Spinal cord (tissue), 10 donors: ENCODE measurements at places on chromosomes 6 and 20.

- DNase-seq, result no peak
These were observed 3.0 kb upstream of the HUS1B start for GRCh38 chr6:659716-660581.

- no peak for DNase-seq
These were observed 23.3 kb downstream of the HSF2 start for GRCh38 chr6:122422614-122423267.

GRCh38 chr6:41683273-41683522, 44.9 kb downstream of the MDFI start:
- DNase-seq, result no peak

DNA sequence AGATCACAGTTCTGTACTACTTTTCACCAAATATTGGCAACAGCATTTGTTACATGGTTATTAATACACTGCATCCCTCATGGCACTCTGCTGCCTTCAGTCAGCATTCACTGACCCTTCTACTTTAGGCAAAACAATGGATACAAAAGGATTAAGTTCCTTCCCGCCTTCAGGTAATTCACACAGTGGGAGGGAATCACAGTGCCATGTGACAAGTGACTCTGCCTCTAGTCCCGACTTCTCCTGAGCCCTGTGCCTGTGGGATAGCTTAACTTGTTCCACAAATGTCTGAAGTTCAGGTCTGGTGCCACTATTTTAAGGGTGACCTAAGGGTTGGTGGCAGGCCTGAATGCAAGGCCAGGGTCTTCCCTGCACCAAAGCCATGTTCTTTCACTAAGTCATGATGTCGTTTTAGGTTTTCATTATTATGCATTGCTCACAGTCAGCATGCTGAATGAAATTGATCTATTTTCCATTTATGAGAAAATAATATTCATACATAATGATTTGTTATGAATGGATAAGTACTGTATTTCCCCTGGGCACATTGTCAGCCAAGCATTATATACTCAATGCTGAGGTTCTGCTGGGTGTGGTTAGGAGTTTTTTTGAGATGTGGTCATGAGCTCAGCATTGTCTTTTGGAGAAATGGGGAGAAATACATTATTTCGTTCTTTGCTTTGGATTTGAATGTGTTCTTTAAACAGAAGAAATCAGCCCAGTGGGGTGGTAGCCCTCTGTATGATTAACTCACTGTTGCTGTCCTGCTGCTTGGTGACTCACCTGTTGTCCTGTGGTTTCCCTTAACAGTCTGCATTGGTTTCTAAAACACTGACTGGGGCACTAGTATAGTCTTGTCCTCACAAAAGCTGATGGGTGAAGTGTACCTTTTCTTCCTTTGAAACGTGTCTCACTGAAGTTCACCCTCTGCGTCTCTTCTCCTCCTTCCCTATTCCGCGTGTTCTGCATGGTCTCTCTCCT, 66.4 kb downstream of the AFDN start:
- DNase-seq, result no peak

GRCh38 chr20:22974354-22974753, 60.8 kb upstream of the SSTR4 start:
- no peak for DNase-seq

- no peak for DNase-seq
These were observed 128.9 kb downstream of the OTOR start for GRCh38 chr20:16877053-16877554.

- DNase-seq, result no peak
These were observed 172.6 kb upstream of the PHACTR1 start for GRCh38 chr6:12543953-12544352.

- no peak for DNase-seq
These were observed 307.8 kb downstream of the CDH4 start for GRCh38 chr20:61559706-61560315.

DNA sequence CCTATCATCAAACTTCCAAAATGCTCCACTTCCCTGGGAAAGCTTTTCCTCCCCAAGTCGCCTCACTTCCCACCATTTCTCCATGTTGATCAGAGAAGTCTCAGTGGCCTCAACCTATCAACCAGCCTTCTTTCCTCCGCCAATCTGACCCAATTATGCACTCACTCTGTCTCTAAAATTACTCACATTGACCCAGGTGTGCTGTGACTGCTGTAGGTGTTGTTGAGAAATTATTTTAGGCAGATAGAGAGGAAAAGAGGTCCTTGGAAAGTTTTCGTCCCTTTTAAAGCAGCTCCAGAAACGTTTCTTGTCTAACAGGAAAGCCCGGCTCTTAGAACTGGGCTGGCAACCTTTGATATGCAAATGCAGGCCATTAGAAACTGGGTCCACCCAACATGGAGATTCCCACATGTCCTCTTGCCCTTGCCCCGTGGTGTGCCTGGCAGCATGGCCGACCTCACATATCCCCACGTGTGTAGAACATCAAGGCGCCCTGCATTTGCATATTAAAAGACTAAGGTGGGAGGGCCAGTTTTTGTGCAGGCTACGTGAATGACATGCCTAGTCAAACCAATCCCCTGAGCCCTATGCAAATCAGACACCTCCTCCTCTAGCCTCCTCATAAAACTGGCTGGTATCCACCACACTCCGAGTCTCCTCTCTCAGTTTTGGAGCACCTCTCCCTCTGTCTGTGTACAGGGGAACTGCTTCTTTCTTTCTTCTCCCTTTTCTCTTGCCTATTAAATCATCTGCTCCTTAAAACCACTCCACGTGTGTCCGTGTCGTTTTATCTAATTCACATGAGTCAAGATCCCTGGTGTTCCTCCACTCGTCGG, 12.9 kb downstream of the IPCEF1 start:
- no peak for DNase-seq

DNA sequence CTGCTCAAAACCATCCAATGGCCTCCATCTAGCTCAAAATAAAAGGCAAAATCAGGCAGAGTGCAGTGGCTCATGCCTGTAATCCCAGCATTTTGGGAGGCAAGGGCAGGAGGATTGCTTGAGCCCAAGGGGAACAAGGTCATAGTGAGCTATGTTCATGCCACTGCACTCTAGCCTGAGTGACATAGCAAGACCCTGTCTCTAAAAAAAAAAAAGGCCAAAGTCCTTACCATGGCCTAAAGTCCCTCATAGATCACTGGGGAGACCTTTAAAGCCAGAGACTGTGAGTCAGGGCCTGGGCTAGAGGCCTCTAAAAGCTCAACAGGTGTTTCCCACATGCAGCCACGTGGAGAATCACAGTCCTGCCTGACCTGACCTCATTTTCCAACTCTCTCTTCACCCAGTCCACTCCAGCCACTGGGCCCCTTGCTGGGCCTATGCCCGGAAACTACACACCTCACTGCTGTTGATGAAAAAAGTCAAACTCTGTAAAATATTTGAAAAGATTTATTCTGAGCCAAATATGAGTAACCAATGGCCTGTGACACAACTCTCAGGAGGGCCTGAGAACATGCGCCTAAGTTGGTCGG, 28.2 kb upstream of the TAB2 start:
- no peak for DNase-seq

DNA sequence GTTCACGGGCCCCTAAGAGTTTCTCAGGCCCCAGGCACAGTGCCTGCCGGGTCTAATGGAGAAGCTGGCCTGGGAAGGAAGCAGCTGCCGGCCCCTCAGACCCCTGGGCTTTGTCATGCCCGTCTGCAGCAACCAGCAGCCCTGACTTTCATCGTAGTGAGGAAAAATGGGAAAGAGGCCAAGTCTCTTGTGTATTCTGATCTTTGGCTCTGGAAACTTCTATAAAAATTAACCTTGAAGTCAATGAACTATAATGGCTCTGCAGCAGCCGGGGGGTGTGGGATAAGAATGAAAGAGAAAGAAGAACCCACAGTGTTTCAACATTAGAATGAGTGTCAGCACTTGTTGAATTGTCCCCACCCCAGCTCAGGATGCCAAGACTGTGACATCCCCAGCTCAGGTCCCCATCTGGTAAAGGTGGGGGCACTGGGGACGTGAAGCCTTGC, 12.9 kb downstream of the TGM2 start:
- DNase-seq, result no peak

GRCh38 chr6:125251516-125252220, 50.1 kb downstream of the HDDC2 start:
- DNase-seq, result no peak

DNA sequence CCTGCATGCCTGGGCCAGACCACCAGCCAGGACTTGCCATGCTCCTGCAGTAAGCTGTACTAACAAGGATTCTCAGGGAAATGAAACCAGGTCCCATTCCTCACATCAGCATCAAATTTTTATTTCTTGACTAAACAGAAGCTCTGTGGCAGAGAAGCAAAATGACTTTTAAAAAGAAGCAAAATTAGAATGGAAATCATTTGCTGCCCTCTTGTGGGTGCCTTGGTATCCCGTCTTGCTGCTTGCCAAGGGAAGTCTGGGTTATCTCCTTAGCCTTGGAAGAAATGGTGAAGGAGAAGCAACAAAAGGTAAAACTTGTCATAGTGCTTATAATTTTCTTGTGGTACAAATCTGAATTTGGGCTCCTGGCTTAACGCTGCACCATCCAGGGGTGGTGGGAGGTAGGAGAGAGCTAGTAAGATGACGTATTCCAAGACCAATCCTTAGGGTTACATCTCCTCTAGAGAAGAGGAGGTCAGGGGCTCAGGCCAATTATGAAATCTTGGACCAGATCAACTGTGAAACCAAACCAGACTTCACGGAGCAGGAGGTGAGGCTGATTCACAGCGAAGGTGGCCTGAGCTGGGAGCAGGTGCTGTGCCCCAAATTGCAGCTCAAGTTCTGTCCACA, 107.5 kb downstream of the FAXC start:
- peak; percentile 94 for DNase-seq

GRCh38 chr20:45833030-45833882, at the start of gene SNX21:
TSS of gene SNX21 (plus strand) at chr20:45833799. CDS start at chr20:45833920, 121 bp downstream.
- peak; percentile 86 for DNase-seq
